Foreskin fibroblast (primary cell): ENCODE measurements at places on chromosomes 4 and X.
A peak's percentile ranks its signal among the peaks of the same experiment; 100 is the strongest.

DNA sequence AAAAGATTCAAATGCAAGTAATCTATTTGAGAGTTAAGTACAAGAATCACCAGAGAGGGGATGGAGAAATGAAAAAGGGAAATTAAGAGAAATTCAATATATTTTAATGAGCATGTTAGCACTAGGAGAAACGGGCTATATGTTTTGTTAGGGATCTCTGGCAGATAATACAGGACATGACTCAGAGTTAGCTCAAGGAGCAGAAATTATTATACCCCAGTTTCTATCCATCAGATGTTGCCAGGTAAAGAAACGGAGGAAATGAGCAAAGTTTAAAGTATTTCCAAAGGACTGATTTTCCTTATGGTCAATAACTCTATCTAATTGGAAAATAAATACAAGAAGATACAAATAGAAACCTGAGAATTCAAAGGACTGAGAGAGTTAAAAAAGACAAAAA lies 867.6 kb downstream of the TRAM1L1 start:
- DNase-seq, result no peak

DNA sequence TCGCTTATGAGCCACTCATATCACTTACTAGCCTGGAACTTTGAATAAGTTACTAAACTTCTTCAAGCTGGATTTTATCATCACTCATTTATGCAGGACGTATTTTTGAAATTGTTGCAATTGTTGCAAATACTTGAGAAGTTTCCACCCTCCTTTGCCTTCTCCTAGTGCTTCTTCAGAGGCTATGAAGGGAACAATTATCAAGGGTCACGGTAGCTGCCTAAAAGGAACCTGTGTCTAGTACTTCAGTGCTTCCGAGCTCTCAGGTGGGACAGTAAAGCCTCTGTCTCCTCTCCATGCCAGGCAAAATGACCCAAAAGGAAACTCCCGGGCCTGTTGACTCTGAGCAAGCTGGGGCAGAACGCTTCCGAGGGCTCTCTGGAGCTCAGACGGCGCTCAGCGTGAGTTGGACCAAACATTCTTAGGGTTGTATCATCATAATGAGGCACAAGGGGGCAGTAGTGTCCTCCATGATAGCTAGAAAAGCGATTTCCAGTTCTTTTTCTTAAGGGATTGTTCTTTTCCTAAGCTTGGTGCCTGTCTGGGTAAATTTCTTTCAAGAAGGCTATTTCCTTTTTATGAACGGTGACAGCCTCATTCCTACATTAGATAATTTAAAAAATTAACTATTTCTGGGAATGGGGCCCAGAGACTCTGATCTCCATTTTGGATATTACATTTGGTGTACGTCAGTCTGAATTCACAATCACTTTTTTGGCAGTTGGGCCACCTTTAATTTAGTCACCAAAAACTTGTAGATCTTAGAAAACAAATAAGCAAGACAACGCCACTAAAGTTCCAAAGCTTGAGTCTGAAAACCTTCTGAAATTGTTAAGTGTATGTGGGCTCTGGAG lies 73.1 kb downstream of the PACRGL start:
- peak; percentile 83 for DNase-seq

DNA sequence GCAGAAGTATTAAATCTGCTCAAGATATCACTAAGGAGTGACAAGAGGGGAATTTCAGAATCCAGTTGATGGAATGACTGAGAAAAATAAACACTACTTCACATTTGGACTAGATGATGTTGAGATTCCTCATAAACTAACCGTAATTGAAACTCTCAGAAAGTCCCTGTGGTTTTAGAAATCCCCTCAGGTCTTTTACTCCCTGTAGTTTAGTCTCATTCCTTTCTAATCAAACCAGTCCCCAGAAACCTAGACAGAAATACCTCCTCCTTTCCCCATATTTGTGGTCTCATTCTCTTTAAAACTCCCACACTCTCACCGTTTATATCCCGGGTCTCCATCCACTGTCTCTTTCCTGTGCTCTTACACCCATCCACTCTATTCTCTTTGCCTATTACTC lies 15.0 kb upstream of the TLR1 start:
- no peak for DNase-seq

DNA sequence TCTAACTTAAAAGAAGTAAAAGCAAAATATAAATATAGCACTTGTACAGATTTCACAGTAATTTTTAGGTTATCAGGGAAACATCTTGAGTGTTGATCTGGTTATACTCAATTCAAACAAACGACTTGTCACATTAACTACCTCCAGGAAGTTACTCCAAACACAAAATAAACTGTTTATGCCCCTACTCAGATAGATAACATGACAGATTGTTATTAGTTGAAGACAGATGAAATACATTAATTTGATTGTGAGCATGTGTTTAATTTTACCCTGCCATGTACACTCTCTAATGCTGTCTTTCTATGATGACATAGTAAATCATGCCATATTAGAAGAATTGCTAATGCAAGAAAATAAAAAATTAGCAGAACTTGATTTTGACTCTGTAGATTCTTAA lies 88.0 kb downstream of the RAB28 start:
- no peak for DNase-seq

- DNase-seq, result no peak
These were observed 37.7 kb upstream of the ENPP6 start for GRCh38 chr4:184255361-184255760.

DNA sequence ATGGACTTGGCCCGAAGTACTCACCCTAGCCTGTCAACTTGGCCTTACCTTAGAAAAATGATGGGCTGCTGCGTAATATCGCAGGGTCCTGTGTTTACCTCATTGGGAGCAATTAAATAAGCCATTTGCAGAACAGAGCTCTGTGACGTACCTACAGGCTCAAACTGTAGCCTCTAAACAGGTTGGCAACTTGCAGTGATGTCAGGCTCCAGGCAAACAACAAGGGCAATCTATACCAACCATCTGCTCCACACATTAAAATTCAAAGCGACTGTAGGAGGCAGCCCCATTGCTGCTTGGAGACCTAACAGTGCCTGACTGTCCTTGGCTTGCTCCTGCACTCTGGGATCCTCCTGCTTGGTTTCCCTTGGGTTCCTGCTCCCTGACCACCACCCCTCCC lies 17.2 kb downstream of the VGLL1 start:
- DNase-seq, result no peak
